ENCODE measurements at places on chromosomes 5 and 9.
A peak's percentile ranks its signal among the peaks of the same experiment; 100 is the strongest.

DNA sequence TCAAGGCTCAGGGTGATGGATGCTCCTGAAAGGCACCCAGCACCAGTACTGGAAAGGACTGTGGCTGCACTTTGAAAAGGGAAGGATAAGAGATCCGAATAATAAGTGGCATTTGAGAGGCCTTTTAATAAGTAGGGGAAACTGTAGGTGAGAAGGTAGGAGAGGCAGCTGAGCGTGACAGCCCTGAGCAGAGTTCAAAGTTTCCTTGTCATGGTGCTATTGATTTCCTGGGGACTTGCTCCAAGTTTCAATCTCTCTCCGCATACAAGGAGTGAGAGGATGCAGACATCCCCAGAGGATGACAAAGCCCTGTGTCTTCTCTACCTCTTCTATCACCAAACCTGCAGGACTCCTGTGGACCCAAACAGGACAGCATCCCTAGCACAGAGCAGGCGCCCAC, 354.5 kb downstream of the SPOCK1 start:
- no peak for DNase-seq

GRCh38 chr5:59521476-59521875, 372.1 kb downstream of the PDE4D start:
- DNase-seq, result no peak

GRCh38 chr5:56607551-56607950, 207.8 kb upstream of the MAP3K1 start:
- no peak for DNase-seq

- no peak for DNase-seq
Measured at GRCh38 chr5:153463806-153464205, 26.7 kb upstream of the GRIA1 start.

- DNase-seq, result no peak
Measured at GRCh38 chr9:124188331-124189110, 69.2 kb upstream of the NEK6 start.

DNA sequence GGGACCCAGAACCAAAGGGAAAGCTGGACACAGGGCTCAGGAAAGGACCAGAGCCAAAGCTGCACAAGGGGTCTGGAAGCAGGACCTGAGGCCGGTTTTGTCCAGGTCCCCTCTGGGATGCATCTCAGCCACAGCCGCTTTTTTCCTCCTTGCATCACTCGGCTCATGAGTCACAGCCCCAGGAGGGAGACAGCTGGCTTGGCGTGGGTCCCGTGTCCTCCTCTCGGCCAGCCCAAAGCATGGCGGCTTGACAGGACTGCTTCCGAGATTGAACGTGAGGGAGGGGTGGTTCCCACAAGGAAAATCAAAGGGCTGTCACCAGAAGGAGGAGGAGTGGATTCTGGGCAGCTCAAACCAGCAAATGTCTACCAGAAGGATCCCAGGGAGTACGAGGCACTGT, 56.7 kb upstream of the CPLX2 start:
- DNase-seq, result peak; percentile 24

- DNase-seq, result no peak
Measured at GRCh38 chr5:96520345-96520744, 87.3 kb upstream of the PCSK1 start.

DNA sequence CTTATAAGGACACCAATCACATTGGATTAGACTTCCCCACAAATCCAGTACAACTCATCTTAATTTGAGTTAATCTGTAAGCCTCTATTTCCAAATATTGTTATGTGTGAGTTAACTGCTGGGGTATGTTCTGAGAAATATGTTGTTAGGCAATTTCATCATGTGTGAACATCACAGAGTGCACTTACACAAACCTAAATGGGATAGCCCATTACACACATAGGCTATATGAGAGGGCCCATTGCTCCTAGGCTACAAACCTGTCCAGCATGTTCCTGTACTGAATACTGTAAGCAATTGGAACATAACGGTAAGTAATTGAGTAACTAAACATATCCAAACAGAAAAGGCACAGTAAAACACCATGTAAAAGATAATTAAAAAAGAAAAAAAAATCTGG, 19.1 kb upstream of the ARSI start:
- no peak for DNase-seq

DNA sequence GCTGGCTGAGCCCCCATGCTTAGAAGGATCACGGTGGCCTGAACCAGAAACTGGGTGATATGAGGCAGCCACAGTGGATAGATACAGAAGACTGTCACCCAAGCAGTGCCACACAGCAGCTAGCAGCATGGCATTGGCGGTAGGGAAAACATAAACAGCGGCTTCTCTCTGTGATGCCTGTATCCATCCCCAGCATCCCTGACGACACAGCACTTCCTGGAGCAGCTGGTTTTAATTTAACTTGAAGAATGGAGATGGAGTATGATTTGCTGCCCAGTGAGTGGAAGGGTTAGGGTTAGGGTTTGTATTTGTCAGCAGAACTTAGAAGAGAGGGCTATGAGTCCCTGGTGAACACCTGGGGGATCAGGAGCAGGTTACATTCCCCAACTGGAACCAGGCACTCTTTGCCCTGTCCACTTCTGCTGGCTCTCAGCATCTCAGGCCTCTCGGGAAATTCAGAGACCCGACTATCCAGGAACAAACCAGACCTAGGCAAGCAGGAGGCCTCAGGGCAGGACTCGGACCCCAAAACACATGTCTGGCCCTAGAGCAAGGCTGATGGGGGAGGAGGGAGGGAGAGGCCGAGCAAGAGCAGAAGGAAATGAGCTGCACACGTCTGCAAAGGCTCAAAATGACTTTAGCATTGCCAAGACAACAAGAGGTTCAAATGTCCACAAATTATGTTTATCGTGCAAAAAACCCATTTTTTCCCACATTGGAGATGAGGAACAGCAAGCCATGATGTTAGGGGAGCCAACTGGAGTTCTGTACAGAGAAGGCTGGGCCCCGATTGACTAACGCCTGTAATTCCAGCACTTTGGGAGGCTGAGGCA, 6.5 kb upstream of the GGTA1 start:
- DNase-seq, result no peak

DNA sequence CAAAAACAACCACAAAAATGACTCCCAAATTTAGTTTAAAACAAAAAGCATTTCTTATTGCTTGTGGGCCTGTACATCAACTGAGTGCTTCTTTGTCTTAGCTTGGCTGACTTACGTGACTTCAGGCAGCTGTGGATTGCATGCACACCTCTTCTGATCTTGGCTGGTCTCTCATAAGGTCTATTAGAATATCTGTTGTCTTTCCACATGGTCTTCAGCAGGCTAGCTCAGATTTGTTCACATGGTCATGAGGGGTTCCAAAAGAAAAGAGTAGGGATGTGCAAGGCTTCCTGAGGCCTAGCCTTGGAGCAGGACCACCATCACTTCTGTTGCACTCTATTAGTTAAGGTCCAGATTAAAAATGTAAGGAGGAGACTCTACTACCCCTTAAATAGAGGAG, 120.1 kb downstream of the LRRC70 start:
- DNase-seq, result no peak
